ENCODE measurements at places on chromosomes 3 and 15.

DNA sequence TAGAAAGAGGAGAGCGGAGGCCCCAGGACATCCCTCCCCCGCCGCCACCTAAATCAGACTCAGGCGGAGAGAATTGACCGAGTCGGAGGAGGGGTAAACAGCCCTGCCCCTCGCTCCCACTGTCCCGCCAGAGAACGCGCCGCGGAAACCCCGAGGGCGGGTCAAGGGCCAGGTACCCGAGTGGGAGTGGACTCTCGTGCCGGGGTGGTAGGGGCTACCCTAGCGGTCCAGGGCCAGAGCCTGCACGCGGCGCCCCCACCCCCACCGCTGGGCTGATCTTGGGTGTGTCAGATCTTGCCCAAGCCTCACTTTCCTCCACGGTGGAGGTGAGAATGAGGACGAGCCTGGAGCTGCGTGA, 19.0 kb downstream of the SPATA12 start:
- DNase-seq, result no peak

DNA sequence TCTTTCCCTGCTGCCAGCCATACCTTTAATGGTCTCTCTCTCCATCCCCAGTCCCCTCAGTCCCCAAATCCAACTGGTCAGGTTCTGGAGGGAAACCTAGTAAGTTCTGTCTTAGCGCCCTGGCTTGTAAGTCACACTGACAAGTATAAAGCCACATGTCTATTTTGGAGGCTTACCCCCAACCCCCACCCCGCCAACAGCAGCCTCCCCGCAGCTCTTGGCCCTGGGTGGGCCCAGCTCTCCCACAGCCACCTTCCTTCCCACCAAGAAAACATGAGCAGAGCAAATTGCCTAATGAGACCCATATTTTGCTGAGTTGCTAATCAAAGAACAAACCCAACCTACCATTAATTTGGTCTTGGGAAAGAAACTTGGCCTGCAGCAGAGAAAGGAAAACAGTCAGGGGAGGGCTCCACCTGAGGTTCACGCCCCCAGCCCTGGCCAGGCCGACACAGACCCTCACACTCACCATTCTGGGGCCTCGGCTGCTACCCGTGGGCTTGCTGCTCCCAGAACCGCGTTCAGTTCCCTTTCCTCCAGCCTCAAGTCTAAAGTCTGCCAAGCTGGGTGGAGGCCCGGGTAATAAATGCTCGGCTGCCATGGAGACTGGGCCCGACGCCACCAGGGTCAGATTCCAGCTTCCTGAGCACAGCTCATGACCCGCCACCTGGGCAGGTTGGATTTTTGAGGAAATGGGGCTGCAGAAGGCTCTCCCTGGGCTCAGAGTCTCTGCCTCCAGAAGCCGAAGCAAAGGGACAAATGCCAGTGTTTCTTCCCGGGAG, at the start of gene CALML4:
CALML4 (minus strand) TSS at position 557 of the 782 bp plus-strand sequence; CDS start at position 472, 85 bp downstream.
- no peak for DNase-seq

DNA sequence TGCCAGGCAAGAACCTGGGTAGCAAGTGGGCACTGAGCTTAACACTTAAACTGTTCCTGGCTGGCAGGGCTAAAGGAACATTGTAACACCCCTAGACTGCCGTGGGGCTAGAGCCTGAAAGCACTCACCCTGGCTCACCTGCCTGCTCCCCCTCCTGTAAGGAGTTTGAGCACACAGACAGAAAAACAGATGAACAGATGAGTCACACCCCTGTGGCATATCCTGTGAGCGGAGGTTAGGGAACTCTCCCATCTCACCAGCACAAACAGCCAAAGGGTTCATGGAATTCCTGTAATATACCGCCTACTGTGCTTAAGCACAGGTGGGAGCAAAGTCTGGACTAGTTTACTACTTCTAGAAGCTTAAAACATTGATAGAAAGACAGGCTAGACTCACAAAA, 300.1 kb downstream of the ROBO1 start:
- no peak for DNase-seq

- no peak for DNase-seq
Measured at GRCh38 chr3:123054109-123054778, 12.6 kb upstream of the PDIA5 start.

GRCh38 chr15:77702211-77702957, 69.7 kb upstream of the LINGO1 start:
- no peak for DNase-seq

- no peak for DNase-seq
Measured at GRCh38 chr3:110881069-110881468, 190.5 kb upstream of the NECTIN3 start.

DNA sequence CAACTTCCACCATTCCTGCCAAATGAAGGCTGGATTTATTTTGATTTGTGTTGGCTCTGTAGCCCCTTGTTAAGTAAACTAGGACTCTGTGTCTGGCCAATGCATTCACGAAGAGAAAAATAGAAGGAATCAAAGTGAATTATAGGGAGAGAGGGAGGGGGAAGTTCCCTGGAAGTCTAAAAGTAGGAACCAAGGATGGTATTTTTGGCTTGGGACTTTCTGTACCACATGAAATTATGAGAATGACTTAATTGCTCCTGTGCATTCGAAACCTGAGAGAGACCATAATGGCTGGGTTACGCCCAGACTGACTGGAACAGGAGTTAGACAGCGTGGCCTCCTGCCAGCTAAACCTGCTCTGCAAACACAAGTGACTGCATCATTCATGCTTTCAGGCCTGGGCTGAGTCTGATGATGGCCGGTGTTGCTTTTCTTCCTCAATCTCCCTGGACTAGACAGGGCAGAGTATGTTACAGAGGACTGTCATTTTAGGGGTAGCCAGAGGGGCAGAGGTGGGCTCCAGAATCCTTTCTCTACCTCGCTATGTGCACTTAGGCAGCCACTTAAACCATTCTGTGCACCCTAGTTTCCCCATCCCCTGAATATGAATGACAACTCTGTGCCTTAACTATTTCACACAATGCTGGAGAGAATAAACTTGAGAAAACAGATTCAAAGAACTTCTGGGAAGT, 58.9 kb downstream of the MYO1E start:
- DNase-seq, result no peak

- DNase-seq, result peak; percentile 44
Measured at GRCh38 chr15:98771541-98771940, 123.2 kb downstream of the IGF1R start.

GRCh38 chr3:108152274-108152673, 61.4 kb upstream of the CD47 start:
- DNase-seq, result peak; percentile 57

GRCh38 chr15:101242160-101242998, 9.5 kb downstream of the CHSY1 start:
- no peak for DNase-seq

DNA sequence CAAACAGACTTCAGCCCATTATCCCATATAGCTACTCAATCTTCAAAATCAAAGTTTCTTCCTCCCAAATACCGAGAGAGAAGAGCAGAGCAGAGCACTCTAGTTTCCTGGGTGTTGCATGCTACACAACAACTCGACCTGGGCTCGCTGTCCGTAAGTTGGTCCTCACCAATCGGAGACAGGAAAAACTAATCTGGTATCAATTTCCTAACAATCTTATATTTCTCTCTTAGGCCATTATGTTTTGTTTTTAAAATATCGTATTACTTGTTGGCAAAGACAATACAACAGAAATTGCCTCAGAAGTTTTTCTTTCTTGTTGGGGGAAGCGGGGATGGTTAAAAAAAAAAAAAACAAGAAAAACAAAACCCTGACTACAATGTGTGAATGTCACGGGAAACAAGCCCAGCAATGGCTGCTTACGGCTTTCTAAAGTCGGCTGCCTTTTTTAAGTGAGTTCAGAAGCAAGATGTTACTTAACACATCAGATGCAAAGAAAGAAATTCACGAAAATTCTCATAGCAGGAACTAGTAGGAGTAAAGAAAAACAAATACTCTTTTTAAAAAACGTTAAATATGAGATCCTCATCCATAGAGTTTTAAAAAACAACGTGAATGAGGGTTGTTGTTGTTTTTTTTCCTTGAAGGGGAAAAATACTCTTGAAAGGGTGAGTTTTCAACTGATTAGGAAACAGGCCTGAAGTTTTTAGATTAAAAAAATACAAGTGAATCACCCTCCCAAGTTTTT, 1.9 kb downstream of the VGLL4 start:
- peak; percentile 61 for DNase-seq

GRCh38 chr3:197753263-197753662, 3.6 kb downstream of the FYTTD1 start:
- DNase-seq, result no peak

GRCh38 chr3:192130534-192131132, 596.7 kb downstream of the FGF12 start:
- DNase-seq, result peak; percentile 7

GRCh38 chr15:52121896-52122295, 9.3 kb upstream of the BCL2L10 start:
- no peak for DNase-seq

DNA sequence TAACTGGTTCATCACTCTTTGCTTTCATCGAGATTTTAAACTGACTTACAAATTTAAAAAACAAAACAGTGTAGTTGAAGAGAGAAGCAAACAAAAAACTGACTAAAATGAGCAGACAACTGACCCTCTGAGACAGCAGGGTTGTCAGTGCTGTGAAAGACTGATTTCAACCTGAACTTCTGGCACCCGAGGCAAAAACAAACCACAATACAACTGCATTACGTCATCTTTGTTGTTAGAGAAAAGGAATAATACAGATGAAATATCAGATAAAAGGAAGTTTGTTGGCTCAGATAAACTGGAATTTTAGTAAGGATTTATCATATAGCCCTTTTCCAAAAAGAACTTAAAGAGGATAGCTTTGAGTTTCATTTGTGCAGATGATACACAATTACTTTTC, 51.1 kb downstream of the PARP15 start:
- no peak for DNase-seq

DNA sequence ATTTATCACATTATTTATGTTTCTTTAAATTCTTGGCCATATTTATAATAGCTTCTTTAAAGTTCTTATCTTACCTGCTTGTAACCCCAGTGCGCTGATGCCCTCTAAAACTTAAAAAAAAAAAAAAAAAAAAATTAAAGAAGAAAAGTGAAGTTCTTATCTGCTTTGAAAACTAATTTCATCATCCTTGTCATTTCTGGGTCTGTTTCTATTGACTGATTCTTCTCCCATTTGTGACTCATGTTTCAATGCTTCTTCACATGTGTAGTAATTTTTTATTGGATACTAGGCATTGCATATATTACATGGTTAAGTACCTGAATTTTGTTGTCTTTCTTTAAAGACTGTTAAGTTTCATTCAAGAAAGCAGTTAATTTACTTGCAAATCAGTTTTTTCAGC, 3.4 kb upstream of the SEC22A start:
- no peak for DNase-seq

DNA sequence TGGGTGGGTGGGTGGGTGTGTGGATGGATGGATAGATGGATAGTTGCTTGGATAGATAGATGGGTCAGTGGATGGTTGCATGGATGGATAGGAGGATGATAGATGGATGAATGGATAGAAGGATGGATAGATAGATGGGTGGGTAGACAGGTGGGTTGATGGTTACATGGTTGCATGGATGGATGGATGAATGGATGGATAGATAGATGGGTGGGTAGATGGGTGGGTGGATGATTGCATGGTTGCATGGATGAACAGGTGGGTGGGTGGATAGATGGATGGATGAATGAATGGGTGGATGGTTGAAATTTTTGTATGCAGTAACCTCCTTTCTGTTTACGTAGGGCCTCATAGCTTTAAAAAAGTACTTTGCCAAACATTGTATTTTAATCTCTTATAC, 79.5 kb downstream of the LRRK1 start:
- DNase-seq, result no peak

DNA sequence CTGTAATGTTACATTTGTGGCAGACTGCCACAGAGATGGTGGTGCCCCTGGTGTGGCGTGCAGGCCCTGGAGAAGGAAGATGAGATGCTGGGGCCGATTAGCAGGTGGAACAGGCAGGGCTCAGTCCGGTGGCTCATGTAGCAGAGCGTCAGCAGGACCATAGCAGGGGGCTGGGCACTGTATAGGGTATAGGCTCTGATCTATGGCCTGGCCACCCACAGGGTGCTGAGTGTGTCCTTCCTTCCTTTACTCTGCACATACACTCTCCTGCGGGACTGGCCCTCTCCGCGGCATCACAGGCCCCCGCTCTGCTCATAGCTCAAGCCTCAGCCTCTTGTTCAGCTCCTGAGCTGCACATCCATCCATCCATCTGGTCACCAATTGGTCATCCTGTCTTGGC, 143.6 kb downstream of the OPA1 start:
- DNase-seq, result no peak

- peak; percentile 21 for DNase-seq
Measured at GRCh38 chr3:127815641-127816605, 6.4 kb downstream of the MGLL start.

DNA sequence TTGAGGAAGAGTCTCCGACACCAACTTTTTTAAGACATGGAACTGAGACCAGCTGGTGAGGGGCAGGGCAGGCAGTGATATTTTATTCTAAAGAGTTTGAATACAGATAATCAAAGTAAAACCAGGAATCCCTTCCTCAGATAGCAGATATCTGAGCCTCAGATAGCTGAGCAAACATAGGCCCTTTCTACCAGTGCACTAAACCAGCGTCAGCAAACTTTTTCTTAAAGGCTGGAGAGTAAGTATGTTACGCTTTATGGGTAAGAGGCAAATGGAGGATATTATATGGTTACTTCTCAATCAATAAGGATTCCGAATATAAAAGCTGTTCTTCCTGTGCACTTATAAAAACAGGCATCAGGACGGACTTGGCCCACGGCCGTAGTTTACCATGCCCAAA, 73.9 kb downstream of the WNT5A start:
- DNase-seq, result no peak

- DNase-seq, result no peak
Measured at GRCh38 chr3:45596290-45596791, 1.8 kb downstream of the LIMD1 start.

GRCh38 chr3:129690406-129690805, 83.9 kb upstream of the PLXND1 start:
- DNase-seq, result peak; percentile 30

GRCh38 chr3:43031485-43031884, 52.4 kb downstream of the GASK1A start:
- DNase-seq, result no peak

DNA sequence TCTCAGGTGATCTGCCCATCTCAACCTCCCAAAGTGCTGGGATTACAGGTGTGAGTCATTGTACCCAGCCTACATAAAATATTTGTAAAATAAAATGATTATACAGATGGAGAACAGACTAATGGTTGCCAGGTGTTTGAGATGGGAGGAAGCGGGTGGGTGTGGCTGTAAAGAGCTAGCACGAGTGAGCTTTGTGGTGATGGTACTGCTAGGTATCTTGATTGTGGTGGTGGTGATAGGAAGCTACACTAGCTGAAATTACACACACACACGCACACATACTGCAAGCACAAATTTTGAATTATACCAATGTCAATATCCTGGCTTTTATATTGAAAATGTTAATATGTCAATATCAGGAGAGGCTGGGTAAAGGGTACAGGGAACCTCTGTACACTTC, 5.4 kb downstream of the PGPEP1L start:
- DNase-seq, result no peak
